ENCODE measurements at places on chromosomes 11 and 22. TPM values are rescaled to one million over a fixed set of nuclear protein-coding genes. Genes with fewer than 3 reads are reported as not detected.
A peak's percentile ranks its signal among the peaks of the same experiment; 100 is the strongest.

Gene PTGDR2
- total RNA-seq: not detected

Gene DMC1
- 0.56 TPM for total RNA-seq

Gene OR8I2
- not detected for total RNA-seq

Gene HSCB
- total RNA-seq: 24.7 TPM

Gene MRGPRX4
- total RNA-seq: not detected

Gene ZNF215
- 9.2 TPM for total RNA-seq

Gene B4GAT1
- total RNA-seq: 8.6 TPM

Gene OR51B6
- not detected for total RNA-seq

Gene OMP
- not detected for total RNA-seq

Gene INPP5J
- total RNA-seq: 0.61 TPM

Gene OR52N1
- total RNA-seq: not detected

Gene FADS1
- 27.5 TPM for total RNA-seq

Gene CNTF
- total RNA-seq: 2.4 TPM

Gene GAB4
- total RNA-seq: not detected

Gene KDM4E
- not detected for total RNA-seq

Gene MS4A6E
- total RNA-seq: not detected

DNA sequence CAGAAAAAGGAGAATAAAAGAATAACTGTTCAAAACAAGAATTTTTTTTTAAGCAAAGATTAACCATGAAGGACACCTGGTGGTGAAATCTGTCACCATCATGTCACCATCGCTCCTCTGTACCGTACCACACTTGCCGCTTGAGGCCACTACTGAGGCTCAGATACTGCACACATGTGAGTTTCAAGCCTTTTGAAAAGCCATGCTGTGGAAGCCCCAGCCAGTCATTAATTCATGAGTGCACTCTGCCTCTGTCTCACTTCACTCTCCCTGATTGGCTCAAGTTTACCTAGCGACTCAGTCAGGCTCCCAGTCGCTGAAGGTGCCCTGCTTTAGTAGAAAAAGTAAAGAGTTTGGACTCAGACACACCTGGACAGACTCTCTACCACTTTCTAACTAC is 6.6 kb upstream of the MS4A12 start:
- H3K4me1 ChIP-seq: no peaks in the 10 kb centered on the region
- H3K27ac ChIP-seq: no peak overlapping the region
- H3K36me3 ChIP-seq: no peaks in the 10 kb centered on the region
- no peak overlapping the region for H3K4me3 ChIP-seq
- peak; percentile 5 for DNase-seq

GRCh38 chr11:13249177-13249576 is 28.4 kb upstream of the BMAL1 start:
- no peaks in the 10 kb centered on the region for H3K27me3 ChIP-seq
- no peak overlapping the region for H3K27ac ChIP-seq
- H3K4me3 ChIP-seq: no peak overlapping the region
- no peak for DNase-seq
- H3K4me1 ChIP-seq: no peaks in the 10 kb centered on the region

- peak overlapping the region; percentile 81 for H3K4me3 ChIP-seq
- H3K4me1 ChIP-seq: peaks cover 19% of the 10 kb centered on the region
- DNase-seq: peak; percentile 83
- H3K27ac ChIP-seq: peak overlapping the region; percentile 82
- peaks cover 28% of the 10 kb centered on the region for H3K36me3 ChIP-seq
These were observed 465 bp downstream of the SUN2 start for GRCh38 chr22:38755155-38755910.

DNA sequence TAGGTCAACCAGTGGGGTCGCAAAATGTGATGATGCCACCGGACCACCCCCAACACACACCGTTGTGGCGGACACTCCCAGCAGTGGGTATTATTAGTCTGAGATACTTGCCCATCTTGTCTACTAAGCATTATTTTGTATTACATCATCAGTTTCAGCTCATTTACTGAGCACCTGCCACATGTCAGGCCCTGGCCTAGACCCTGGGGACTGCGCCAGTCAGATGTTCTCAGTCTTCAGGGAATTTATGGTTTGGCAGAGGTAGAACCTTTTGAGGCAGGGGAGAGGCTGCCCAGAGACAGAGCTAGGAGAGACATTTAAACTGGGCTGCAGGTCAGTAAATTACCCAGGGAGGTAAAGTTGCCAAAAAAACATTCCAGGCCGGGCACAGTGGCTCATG is 43.1 kb upstream of the GCAT start:
- DNase-seq: no peak
- H3K4me1 ChIP-seq: peaks cover 7% of the 10 kb centered on the region
- no peak overlapping the region for H3K27ac ChIP-seq
- H3K4me3 ChIP-seq: no peak overlapping the region

- H3K36me3 ChIP-seq: no peaks in the 10 kb centered on the region
- no peak overlapping the region for H3K4me3 ChIP-seq
- H3K27ac ChIP-seq: no peak overlapping the region
- H3K4me1 ChIP-seq: no peaks in the 10 kb centered on the region
These were observed 84.9 kb downstream of the ME3 start for GRCh38 chr11:86587264-86588193.

GRCh38 chr22:20272174-20272573 is 4.1 kb upstream of the RTN4R start:
- no peak for DNase-seq
- no peaks in the 10 kb centered on the region for H3K27me3 ChIP-seq
- no peak overlapping the region for H3K4me3 ChIP-seq
- no peaks in the 10 kb centered on the region for H3K4me1 ChIP-seq
- no peak overlapping the region for H3K27ac ChIP-seq
- H3K36me3 ChIP-seq: no peaks in the 10 kb centered on the region

DNA sequence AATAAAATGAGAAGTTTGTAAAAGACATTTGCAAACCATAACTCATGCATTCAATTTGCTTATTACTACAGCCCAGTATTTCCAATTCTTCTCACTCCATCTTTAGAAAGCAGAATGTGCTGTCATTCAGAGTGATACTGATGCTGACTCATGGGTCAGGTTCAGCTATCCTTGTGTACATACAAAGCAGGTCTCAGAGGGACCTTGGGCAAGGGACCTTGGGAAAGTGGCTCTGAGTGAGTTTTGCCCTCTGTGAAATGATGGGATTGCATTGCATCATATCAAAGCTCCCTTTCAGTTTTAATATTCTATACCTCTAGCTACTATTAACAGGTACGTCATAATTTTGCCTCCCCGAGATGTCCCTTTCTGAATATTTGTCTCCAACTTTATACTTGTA is 848.7 kb downstream of the OPCML start:
- DNase-seq: peak; percentile 2
- H3K36me3 ChIP-seq: no peaks in the 10 kb centered on the region
- no peaks in the 10 kb centered on the region for H3K4me1 ChIP-seq
- no peak overlapping the region for H3K4me3 ChIP-seq

DNA sequence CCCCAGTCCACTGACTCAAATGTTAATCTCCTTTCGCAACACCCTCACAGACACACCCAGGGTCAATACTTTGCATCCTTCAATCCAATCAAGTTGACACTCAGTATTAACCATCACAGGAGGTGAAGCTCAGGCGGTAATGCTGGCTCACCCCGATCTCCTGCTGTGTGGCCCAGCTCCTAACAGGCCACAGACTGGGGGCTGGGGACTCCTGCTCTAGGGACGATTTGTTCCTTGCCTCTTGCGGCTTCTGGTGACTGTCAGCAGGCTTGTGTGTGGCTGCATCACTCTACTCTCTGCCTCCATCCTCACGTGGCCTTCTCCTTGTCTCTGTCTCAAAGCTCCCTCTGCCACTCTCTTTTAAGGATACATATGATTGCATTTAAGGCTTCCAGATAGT is 45.0 kb downstream of the SPON1 start:
- no peaks in the 10 kb centered on the region for H3K36me3 ChIP-seq
- no peak overlapping the region for H3K27ac ChIP-seq
- H3K27me3 ChIP-seq: peaks cover 22% of the 10 kb centered on the region

GRCh38 chr22:45608763-45609180 is 62.9 kb upstream of the ATXN10 start:
- H3K36me3 ChIP-seq: no peaks in the 10 kb centered on the region
- no peak overlapping the region for H3K4me3 ChIP-seq
- H3K27ac ChIP-seq: no peak overlapping the region
- peak; percentile 64 for DNase-seq
- H3K4me1 ChIP-seq: peaks cover 43% of the 10 kb centered on the region

- no peaks in the 10 kb centered on the region for H3K36me3 ChIP-seq
- H3K4me1 ChIP-seq: peaks cover 13% of the 10 kb centered on the region
- no peak for DNase-seq
- no peak overlapping the region for H3K4me3 ChIP-seq
- H3K27ac ChIP-seq: no peak overlapping the region
These were observed 898.2 kb upstream of the RAG2 start for GRCh38 chr11:37496201-37496600.

DNA sequence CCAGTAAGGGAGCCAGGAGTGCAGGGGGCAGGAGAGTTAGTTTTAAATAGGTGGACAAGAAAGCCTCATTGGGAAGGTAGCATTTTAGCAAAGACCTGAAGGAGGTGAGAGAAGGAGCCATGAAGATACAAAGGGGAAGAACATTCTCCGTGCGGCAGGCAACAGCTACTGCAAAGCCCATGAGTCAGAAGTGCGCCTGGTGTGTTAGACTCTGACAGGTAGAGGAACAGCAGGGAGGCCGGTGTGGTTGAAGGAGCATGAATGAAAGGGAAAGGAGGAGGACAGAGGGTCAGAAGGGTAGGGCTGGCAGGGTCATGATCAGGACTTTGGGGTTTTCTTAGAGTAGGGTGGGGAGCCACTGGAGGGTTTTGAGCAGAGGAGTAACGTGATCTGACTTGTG is 34.5 kb upstream of the PAMR1 start:
- no peak for DNase-seq
- no peak overlapping the region for H3K27ac ChIP-seq
- no peaks in the 10 kb centered on the region for H3K4me1 ChIP-seq
- no peaks in the 10 kb centered on the region for H3K27me3 ChIP-seq
- no peaks in the 10 kb centered on the region for H3K36me3 ChIP-seq
- no peak overlapping the region for H3K4me3 ChIP-seq

DNA sequence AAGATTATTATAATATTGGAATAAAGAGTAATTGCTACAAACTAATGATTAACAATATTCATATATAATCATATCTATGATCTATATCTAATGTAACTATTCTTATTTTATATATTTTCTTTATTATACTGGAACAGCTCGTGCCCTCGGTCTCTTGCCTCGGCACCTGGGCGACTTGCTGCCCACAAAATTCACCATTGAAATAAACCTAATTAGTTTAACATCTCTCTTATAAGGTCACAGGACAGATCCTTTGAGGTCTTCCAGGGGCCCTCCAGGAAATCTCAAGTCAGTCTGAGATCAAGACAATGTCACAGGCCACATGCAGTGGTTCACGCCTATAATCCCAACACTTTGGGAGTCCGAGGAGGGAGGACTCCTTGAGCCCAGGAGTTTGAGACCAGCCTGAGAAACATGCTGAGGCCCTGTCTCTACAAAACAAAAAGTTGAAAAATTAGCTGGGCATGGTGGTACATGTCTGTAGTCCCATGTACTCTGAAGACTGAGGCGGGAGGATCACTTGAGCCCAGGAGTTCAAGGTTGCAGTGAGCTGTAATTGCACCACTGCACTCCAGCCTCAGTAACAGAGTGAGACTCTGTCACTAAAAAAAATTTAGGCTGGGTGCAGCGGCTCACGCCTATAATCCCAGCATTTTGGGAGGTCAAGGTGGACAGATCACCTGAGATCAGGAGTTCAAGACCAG is 6.6 kb upstream of the TXNRD2 start:
- peaks cover 22% of the 10 kb centered on the region for H3K36me3 ChIP-seq
- no peak overlapping the region for H3K27ac ChIP-seq
- no peak overlapping the region for H3K4me3 ChIP-seq
- H3K4me1 ChIP-seq: peaks cover 17% of the 10 kb centered on the region
- no peak for DNase-seq

GRCh38 chr22:50612528-50613221 is 12.1 kb downstream of the MAPK8IP2 start:
- DNase-seq: peak; percentile 18
- no peaks in the 10 kb centered on the region for H3K4me1 ChIP-seq
- H3K27ac ChIP-seq: no peak overlapping the region
- no peaks in the 10 kb centered on the region for H3K36me3 ChIP-seq
- no peak overlapping the region for H3K4me3 ChIP-seq
- peaks cover 18% of the 10 kb centered on the region for H3K27me3 ChIP-seq

DNA sequence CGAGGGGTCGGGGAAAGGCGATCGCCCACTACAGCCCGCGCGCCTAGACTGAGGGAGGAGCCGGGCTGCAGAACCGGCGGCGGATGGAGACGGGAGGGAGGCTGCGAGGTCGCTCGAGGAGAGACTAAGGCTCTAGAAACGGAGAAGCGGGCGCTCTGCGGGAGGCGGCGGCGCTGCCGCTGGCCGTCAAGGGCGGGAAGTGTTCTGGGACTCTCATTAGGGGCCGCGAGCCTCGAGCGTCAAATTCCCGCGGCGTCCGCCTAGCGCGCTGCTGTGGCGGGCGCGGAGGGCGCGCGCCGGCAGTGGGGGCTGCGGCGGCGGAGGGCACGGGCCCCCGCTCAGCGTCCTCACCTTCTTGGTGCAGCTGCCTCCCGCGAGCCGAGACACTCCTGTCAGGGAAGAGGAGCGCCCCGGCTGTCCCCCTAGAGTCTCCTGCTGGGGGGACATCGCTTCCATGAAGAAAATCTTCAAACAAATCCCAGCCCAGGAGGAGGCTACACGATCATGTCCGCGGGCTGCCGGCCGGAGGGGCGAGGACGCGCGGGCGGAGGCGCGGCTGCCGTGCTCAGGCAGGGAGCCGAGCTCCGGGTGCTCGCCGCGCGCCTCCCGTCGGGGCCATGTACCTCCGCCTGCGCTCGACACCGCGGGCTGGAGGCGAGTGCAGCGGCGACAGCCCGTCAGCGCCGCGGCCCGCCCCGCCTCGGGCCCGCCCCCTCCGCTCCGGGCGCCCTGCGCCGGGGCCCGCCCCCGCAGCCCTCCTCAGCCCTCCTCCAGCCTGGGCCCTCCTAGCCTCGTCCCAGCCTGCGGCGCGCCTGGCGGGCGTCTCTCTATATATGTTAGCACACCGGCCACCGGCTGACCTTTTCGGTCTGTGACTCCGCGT is at the start of gene ARHGAP20:
Gene ARHGAP20 (minus strand): TSS at position 662 of the 883 bp plus-strand sequence. CDS start 206 bp downstream, at position 456.
- H3K4me1 ChIP-seq: peaks cover 4% of the 10 kb centered on the region
- DNase-seq: no peak
- no peak within 1 kb of the TSS for H3K27ac ChIP-seq
